ENCODE measurements at places on chromosomes 12 and 14. TPM values are rescaled to one million over a fixed set of nuclear protein-coding genes. Genes with fewer than 3 reads are reported as not detected.
A peak's percentile ranks its signal among the peaks of the same experiment; 100 is the strongest.

DNA sequence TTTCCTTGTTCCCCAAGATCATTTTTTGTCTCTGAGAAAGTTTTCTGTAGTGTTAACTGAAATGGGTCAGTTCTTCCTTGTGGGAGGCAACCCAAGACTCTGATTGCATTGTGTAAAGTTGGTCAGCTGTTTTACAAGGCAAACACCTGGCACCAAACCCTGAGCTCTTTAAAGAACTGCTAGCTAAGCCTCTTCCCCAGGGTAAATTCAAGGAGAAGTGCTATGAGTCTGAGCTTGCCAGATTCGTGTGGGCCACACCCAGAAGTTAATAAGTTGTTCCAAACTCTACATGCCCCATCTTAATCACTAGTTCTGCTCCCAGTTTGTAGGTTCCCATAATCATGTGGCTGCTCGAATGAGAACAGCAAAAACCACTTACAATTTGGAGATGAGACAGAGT, 214.5 kb downstream of the BTG1 start:
- peak; percentile 77 for DNase-seq

DNA sequence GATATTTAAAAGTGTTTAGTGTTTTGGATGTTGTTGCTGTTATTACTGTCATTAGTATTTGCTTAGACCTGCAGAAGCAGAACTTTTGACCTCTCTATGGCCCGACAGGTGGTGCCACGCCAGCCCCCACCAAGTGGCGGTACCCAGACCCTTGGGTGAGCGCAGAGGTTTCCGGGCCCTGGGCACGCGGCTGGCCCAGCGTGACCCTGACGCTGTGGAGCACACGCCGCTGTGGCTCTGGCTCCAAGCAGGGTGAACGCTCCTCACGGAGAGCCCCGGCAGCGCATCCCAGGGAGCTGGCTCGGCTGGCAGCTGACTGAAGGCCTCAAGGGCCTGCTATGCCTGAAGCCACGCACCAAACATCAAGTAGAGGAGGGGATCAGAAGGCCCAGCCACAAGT, 22.6 kb downstream of the SLC25A47 start:
- DNase-seq: peak; percentile 18

The MYO1H gene
- total RNA-seq: 0.51 TPM

DNA sequence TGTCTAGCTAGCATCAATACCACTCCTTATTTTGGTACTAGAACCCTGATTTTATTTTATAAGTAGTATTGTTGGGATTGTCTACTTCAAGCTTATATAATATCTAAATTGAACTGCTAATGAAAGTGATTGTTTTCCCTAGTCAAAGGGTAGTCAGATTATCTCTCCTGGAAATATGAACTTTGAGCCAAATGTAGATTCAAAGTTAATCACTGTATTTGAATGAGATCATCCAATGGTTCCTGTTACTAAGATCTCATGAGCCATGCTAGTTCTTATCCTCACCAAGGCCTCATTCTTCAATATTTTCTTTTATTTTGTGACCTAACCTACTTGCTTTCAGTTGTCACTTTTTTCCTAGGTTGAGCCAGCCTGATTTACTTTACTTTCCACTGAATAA, 276.7 kb downstream of the RASSF9 start:
- DNase-seq: no peak

The EGLN3 gene
- total RNA-seq: 12.6 TPM

DNA sequence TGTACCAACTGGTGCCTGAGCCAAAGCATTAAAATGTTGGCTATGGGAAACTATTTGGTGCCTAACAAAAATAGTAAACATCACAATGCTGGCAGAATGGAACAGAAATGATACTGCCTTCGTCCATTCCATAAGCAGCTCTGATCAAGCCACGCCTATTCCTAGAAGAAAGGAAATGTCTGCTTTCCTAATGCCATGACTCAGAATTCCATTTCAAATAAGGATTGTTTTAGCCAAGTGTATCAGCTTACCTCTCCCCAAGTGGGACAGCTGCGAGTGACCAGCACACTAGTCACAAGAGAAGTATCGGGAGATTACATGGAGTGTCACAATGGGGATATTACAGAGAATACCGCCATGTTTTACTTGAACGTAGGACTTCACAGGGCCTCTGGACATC, 38.7 kb downstream of the GLT8D2 start:
- DNase-seq: no peak

The APOLD1 gene
- 24.0 TPM for total RNA-seq

GRCh38 chr14:31566456-31566855, 5.3 kb downstream of the NUBPL start:
- no peak for DNase-seq

- DNase-seq: no peak
Observed at GRCh38 chr14:93655078-93655750, 133.1 kb downstream of the PRIMA1 start.

The KRT83 gene
- not detected for total RNA-seq

The GARIN6 gene
- total RNA-seq: not detected

All from upper lobe of left lung (tissue), 6 donors.